ENCODE measurements at places on chromosomes 12 and 14.
A peak's percentile ranks its signal among the peaks of the same experiment; 100 is the strongest.

- no peaks in the 10 kb centered on the region for H3K36me3 ChIP-seq
- H3K4me3 ChIP-seq, result no peak overlapping the region
- no peaks in the 10 kb centered on the region for H3K4me1 ChIP-seq
Observed at GRCh38 chr12:12684375-12685106, 11.4 kb downstream of the GPR19 start.

GRCh38 chr12:126944684-126945083 is 1322.3 kb upstream of the TMEM132C start:
- H3K4me3 ChIP-seq, result no peak overlapping the region
- H3K27ac ChIP-seq, result no peak overlapping the region
- H3K36me3 ChIP-seq, result no peaks in the 10 kb centered on the region
- H3K27me3 ChIP-seq, result no peaks in the 10 kb centered on the region

DNA sequence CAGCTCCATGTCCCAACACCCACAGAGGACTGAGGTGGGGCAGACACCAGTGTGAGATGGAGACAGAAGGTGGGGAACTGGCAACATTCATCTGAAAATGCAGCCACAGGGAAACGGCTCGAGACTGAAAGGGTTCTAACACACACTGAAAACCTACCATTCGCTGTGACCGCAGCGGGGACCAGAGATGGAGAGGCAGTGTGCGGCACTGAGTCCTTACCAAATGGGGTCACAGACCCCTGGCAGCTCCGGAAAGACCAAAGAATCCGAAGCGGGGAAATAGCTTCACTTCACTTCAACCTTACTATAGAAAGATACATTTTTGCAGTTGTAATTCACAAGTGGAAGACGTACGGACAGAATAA is 9.6 kb downstream of the BAG5 start:
- no peak overlapping the region for H3K4me3 ChIP-seq
- no peaks in the 10 kb centered on the region for H3K36me3 ChIP-seq
- H3K27ac ChIP-seq, result peak overlapping the region; percentile 85
- peaks cover 58% of the 10 kb centered on the region for H3K4me1 ChIP-seq

GRCh38 chr14:80850197-80850814 is 91.2 kb downstream of the CEP128 start:
- no peak for DNase-seq
- H3K4me1 ChIP-seq, result peaks cover 4% of the 10 kb centered on the region
- H3K27me3 ChIP-seq, result no peaks in the 10 kb centered on the region
- no peak overlapping the region for H3K27ac ChIP-seq
- no peaks in the 10 kb centered on the region for H3K36me3 ChIP-seq

GRCh38 chr12:15200641-15201040 is 20.6 kb downstream of the RERG start:
- DNase-seq, result no peak
- no peak overlapping the region for H3K4me3 ChIP-seq
- no peaks in the 10 kb centered on the region for H3K36me3 ChIP-seq
- no peak overlapping the region for H3K27ac ChIP-seq
- no peaks in the 10 kb centered on the region for H3K27me3 ChIP-seq

DNA sequence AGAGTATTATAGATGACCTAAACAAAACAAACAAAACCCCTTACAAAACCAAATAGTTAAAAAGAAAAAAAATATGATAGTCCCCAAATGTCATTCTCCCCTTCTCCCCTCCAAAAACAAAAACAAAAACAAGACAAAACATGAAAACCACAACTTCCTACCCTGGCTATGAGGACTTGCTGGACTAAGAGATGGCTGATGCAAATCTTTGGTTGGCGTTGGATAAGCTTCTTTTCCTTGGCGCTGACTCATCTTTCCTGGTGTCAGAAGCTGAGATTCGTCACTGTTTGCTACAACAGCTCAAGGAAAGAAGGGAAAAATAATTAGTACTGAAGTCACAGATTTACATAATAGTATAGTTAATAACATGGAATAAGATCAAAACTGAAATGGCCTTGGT is 102.5 kb upstream of the BBS10 start:
- H3K4me3 ChIP-seq, result no peak overlapping the region
- no peak for DNase-seq
- no peak overlapping the region for H3K27ac ChIP-seq
- H3K27me3 ChIP-seq, result no peaks in the 10 kb centered on the region

Data from psoas muscle (tissue), 8 donors.